ENCODE measurements at places on chromosomes 7 and 10.

DNA sequence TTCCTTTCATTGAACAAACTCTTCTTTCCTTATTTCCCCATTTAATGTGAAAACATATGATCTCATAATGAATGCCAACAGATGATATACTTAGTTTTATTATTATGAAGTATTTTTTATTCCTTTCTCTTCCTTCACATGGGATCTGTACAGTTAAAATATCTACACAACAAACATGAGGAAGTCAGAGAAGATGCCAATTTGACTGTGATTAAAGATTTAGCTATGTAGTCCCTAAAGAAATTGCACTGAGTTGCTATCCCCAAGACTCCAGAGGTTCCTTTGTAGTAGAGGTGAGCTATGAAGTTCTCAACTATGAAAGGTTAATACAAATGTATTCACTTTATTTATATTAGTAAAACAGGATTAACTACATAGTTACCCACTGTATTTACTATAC is 60.6 kb upstream of the LRRN3 start:
- no peak for DNase-seq

DNA sequence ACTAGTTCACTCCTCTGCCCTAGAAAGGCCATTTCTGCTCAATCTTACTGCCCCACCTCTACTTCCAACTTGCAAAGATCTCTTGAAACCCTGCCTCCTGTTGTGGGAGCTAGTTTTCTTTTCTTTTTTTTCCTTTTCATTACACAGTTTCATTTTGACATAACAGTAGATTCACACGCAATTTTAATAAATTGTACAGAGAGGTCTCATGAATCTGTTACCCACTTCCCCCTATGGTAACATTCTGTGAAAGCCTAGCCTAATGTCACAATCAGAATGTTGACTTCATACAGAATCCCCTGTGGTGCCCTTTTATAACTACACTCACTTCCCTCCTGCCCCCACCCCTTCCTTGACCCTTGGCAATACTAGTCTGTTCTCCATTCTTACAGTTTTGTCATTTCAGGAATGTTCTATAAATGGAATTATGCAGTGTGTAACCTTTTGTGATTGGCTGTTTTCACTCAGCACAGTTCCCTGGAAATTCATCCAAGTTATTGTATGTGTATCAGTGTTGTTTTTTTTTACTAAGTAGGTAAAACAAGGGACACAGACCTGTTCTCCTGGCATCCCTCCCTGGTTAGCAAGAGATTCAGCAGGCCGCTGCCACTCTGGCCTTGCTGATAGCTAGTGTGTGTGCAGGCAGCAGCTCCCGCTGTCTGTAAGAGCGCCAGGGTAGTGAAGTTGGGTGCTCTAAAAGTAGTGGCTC is 21.5 kb downstream of the CHST3 start:
- no peak for DNase-seq

DNA sequence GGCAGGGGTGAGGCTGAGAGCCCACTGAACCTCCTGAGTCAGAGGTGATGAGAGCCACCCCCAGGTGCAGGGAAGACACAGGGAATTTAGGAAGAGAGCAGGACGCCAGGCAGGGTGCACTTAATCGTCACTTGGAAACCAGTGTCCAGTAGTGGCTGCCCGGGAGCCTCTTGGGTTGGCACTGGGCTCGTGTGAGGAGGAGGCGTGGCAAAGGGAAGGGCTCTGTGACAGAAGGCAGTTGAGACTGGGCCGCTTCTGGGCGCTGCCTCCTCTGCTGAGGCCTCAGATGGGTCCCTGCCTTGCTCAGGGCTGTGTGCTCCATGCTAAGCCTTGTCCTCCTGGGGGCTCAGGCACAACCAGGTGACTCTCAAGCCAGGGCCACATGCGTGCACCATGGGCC is 13.3 kb downstream of the RET start:
- no peak for DNase-seq

DNA sequence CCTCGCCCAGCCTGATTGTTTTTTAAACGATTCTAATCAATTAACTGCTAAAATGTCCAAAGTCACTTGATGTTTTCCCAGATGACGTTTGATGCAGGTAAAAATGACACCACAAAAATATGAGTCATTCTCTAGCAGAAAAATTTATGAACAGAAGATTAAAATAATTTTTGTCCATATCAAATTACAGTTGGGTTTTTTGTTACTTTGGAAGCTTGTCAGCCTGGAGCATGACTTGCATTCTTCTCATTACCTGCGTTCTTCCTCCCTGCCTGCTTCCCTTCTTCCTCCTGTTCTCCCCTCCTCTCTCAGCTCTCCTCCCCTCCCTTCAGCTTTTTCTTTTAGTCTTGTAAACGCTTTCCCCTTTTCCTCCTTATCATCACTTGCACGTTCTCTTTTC is 18.7 kb downstream of the IL15RA start:
- no peak for DNase-seq

GRCh38 chr10:12876266-12876665 is 125.2 kb downstream of the CCDC3 start:
- no peak for DNase-seq

All from AG04449 (cell line).